ENCODE measurements at places on chromosomes 5 and 9.
A peak's percentile ranks its signal among the peaks of the same experiment; 100 is the strongest.

- no peak for DNase-seq
Observed at GRCh38 chr5:73890569-73890968, 264.6 kb downstream of the ARHGEF28 start.

- peak; percentile 70 for DNase-seq
Observed at GRCh38 chr5:55597014-55597981, 62.5 kb upstream of the PLPP1 start.

GRCh38 chr9:85516976-85517637 is 224.6 kb downstream of the AGTPBP1 start:
- DNase-seq: peak; percentile 74

GRCh38 chr9:25117791-25118190 is 560.5 kb downstream of the TUSC1 start:
- DNase-seq: no peak

GRCh38 chr9:36760667-36761420 is 188.1 kb downstream of the MELK start:
- no peak for DNase-seq

- no peak for DNase-seq
Observed at GRCh38 chr9:114723931-114724330, 41.9 kb upstream of the TEX48 start.

- no peak for DNase-seq
Observed at GRCh38 chr5:1503241-1504068, 20.3 kb downstream of the LPCAT1 start.

- DNase-seq: no peak
Observed at GRCh38 chr5:6082685-6083084, 295.7 kb downstream of the MED10 start.

GRCh38 chr9:69649566-69650250 is 22.5 kb downstream of the APBA1 start:
- no peak for DNase-seq

GRCh38 chr5:180436275-180436674 is 57.9 kb upstream of the CNOT6 start:
- no peak for DNase-seq

- DNase-seq: no peak
Observed at GRCh38 chr9:27086818-27087680, 22.0 kb upstream of the TEK start.

Measured in epithelial cell of prostate (primary cell).